Activated naive CD4-positive, alpha-beta T cell treated with anti-CD3 and anti-CD28 coated beads, Interleukin-2, amount 50 U/mL, for 72 hours (primary cell): ENCODE measurements at places on chromosomes 2 and 18. TPM values are rescaled to one million over a fixed set of nuclear protein-coding genes. Genes with fewer than 3 reads are reported as not detected.

DNA sequence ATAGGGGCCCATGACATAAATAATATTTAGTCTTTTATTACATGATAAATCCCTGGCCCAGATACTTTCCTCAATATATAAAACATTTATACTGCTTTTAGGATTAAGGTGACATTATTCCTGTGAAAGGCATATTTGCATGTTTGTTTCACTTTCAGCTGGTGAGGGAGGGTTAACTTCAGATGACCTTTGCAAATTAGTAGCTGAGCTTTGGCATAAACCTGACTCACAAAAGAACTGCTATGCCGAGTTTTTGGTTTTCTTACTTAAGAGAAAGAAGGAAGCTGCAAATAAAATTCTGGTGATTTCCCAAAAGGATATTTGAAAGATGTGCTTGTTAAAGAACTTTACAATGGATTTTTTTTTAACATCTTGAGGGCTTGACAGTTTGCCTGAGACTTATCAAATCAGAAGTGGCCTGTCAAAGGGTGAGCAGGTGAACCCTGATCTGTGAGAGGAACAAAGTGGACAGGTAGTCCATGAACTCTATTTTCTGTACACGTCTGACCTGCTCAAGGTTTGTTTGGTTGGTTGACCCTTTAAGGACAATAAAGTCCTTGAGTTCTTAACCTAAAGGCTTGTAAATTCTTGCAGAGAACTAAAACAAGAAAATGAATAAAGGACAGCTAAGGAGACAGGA, 93.5 kb downstream of the FAM124B start:
- DNase-seq: no peak

DNA sequence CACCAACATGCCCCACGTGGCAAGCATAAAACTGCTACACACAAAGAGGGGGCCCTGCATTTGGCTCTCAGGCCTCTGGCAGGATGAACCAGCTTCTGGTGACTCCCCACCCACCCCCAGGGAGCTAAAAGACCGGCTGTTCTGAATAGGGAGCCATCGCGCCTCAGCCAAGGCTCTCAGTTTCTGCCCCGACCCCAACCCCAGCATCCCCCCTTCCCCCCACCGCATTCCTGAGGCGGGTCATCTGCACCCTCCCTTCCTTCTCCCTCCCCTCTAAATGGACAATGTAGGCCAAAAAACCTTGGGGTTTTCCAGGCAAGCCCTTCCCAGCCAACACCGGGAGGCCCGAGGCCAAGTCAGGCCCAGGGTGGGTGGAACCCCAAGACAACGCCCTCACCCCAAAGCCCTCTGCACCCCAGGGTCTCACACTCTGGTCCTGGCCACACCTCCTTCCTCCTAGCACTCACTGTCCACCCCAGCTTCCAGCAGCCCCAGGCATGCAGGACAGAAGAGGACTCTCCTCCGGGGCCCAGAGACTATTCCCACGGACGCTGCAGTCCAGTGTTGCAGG, 5.7 kb downstream of the CYP26B1 start:
- no peak for DNase-seq

- DNase-seq: no peak
Observed at GRCh38 chr2:120764492-120764891, 28.8 kb downstream of the GLI2 start.

DNA sequence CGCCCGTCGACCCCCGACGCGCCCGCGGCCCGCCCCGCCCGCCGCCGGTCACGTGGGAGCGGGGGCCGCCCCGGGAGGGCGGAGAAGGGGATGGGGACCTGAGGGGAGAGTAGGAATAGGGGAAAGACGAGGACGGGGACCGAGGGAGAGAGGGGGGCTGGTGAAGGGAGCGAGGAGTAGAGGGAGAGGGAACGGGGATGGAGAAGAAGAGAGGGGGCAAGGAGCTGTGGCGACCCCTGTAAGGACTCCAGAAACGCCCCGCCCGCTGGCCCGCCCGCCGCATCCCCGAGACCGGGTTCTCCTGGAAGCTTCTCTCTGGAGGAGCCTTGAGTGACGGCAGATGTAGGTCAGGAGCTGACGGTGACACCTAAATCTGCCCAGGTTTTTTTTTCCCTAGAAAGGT, 615 bp downstream of the ADNP2 start:
- no peak for DNase-seq

DNA sequence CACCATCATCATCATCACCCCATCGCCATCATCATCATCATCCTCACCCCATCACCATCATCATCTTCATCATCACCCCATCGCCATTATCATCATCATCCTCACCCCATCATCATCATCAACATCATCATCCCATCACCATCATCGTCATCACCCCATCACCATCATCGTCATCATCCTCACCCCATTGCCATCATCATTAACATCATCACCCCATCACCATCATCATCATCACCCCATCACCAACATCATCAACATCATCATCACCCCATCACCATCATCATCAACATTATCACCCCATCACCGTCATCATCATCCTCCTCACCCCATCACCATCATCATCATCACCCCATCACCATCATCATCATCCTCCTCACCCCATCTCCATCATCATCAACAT, 151.0 kb downstream of the DNER start:
- no peak for DNase-seq

DNA sequence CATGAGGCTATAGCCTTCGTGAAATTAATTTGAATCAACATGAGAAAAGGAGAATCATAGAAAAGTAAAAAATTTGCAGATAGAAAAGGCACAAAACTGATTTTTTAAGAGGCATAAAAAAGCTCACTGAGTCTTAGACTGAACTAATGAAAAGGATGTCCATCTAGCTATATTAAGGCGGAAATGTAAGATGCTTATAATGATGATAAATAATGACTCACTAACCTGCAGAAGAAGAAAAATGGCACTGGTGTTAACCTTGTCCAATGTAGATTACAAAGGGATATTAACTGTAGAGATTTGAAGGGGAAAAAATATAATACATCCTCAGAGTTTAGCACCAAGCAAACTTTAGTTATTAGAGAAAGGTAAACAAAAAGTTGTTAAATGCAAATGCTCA, 1098.0 kb upstream of the DDX18 start:
- DNase-seq: no peak

GRCh38 chr18:3380384-3380961, 69.5 kb upstream of the TGIF1 start:
- DNase-seq: no peak

DNA sequence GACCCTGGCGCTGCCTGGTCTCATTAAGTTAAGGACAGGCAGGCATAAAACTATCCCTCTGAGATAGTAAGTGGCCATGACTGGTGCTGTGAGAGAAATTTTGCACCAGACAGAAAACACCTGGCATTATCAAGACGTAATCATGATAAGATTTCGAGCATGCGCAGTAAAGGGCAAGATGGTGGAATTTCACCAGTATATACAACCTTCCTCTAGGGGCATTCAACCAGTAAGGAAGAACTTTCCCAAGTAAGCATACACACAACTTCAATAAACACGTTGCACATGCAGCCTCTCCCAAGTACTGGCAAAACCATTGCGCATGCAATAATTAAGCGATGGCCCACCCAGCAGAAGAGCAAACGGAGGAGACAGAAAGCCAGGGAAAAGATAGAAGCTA, 1376.4 kb upstream of the CRIM1 start:
- no peak for DNase-seq

DNA sequence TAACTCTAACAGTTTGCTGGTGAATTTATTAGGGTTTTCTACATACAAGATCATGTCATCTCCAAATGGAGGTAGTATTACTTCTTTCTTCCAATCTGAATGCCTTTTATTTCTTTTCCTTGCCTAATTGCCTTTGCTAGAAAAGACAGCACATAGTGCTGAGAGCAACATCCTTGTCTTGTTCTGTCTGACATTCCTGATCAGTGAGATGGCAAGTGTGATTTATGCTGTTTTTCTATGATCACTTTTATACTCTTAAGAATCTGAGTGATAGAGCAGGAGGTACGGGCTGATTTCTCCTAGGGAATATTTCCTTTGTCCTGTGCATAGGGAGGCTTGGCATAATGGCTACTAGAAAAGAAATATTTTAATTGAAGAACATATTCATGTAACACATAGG, 17.3 kb downstream of the LYPD6B start:
- DNase-seq: no peak

DNA sequence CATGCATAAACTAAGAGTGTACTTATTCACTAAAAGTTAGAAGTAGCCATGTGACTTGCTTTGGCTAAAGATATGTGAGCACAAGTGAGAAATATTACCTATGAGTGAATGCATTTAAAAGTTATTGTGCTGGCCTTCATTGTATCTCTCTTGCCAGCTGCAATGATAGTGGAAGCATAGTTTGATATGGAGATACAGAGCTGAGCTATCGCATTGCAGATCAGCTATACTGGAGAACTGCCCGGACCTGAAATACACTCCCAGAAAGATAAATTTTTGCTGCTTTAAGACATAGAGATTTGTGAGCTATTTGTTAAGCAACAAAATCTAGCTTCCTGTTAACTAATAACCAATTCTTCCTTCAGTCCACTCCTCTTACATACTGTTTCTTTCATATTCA, 571.1 kb downstream of the CPS1 start:
- DNase-seq: no peak

DNA sequence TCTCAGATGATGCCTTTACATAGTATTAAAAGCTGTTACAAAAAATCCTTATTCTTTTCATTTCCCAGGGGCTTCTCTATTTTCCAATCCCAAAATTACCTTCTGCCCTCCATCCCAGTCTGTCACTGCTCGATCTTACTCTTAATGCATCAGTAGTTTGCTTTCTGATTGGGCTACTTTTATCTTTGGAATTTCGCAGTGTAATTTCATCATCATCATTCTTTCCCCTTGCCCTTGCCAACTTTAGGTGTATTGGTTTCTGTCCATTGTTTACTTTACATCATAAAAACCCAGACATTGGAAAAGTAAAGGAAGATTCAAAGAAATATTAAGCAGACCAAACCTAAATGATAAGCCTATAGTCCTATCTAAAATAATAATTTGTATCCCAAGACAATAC, 457.2 kb downstream of the PIK3C3 start:
- no peak for DNase-seq

DNA sequence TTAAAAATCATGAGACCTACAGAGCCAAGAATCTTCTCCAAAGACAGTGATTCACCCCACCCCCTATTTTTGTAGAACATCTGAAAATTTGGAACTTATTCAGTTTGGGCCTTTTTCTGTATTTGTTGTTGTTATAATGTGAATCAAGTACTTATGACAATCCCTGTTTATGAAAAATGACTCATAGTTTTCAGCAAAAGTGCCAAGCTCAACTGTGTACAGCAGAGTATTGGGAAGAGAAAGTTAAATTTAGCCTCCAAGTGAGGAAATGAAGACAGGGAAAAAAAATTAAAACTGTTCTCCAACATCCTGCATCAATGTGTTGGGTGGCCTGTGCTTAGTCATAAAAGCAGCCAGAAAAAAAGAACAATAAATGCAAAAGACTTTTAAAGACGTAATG, 46.2 kb downstream of the LRATD1 start:
- DNase-seq: no peak

DNA sequence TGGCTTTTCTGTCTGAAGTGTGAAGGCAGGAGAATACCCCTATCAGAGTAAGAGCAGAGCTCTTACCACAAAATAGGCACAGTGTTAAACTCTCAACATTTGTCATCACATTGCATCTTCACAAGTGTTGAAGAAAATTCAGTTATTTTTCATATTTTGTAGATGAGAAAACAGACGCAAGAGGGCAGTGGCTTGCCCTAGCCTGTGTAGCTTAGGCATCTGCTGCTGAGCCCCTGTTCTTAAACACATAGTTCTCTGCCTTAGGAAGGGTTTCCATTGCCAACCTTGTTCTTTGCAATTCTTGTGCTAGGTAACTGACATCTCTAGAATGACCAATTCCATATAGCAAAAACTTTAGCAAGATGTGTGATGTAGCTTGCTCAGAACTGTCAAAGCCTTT, 112.7 kb upstream of the RMDN2 start:
- DNase-seq: no peak

Gene ADAM23
- 0.07 TPM for total RNA-seq

Gene CHST9
- total RNA-seq: not detected

Gene ZNF532
- total RNA-seq: 7.0 TPM

Gene BMP10
- not detected for total RNA-seq
